ENCODE measurements at places on chromosomes 7 and 10. TPM values are rescaled to one million over a fixed set of nuclear protein-coding genes. Genes with fewer than 3 reads are reported as not detected.

CLCN1 gene
- total RNA-seq = not detected

OR2A7 gene
- total RNA-seq = not detected

ITPRID1 gene
- not detected for total RNA-seq

PTPRN2 gene
- 4.2 TPM for total RNA-seq

TFEC gene
- not detected for total RNA-seq

ACHE gene
- total RNA-seq = 0.16 TPM

ST8SIA6 gene
- total RNA-seq = not detected

MAPK8 gene
- total RNA-seq = 23.1 TPM

A1CF gene
- total RNA-seq = not detected

KNDC1 gene
- total RNA-seq = 0.36 TPM

ASCC1 gene
- 21.9 TPM for total RNA-seq

POLR1F gene
- total RNA-seq = 11.4 TPM

DKK1 gene
- 229 TPM for total RNA-seq

ANXA7 gene
- 95.7 TPM for total RNA-seq

EVX1 gene
- not detected for total RNA-seq

GNAI1 gene
- 37.2 TPM for total RNA-seq

SH2D4B gene
- total RNA-seq = not detected

Measured in cardiac atrium fibroblast (primary cell).